ENCODE measurements at places on chromosomes 3 and 15.

GRCh38 chr3:10286596-10287295 is 6.0 kb downstream of the GHRL start:
- no peak for DNase-seq

GRCh38 chr3:69650066-69650419 is 89.2 kb upstream of the MITF start:
- DNase-seq = no peak

DNA sequence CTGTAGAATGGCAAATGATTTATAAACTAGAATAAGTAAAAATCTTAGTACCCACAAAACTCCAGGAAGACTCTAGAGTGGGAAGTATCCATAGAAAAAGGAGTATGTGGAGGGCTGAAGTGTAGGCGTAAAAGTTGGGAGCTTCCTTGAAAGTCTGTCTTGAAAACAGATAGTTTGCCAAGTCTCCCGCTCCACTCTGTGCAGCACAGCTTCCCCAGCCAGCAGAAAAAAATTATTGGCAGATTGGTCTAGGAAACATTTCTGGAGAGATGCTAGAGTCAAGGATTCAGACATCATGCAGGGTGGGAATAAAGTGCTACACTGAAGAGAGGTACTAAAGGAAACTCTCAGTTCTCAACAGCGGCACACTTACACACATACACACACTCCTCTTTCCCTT is 53.4 kb upstream of the CD200R1L start:
- DNase-seq = no peak

DNA sequence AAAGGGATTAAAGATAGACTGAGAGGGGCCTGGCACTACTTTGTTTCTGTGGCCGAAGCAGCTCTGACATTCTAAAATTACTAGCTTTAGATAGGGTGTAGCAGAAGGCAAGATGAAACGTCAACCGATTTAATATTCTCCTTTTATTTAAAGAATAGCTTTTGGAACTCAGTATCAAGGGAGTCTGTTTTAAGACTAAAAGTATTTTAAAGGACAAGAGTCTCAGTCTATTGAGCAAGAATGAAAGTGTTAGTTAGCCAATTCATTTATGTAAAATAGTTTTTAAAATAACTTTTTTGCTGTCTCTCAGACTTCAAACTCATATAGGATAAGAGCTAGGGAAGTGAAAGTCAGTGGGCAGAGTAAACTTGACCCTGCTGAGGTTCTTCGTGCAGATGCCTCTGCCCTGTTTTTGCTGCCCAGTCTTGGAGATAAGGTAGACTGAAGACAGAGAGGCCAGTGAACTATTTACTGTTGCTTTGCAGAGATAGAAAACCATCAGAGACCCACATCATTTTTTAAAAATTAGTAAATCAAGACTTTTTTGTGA is 1090.9 kb downstream of the ROBO2 start:
- DNase-seq = no peak

GRCh38 chr3:195582947-195583346 is 793 bp downstream of the APOD start:
- no peak for DNase-seq

DNA sequence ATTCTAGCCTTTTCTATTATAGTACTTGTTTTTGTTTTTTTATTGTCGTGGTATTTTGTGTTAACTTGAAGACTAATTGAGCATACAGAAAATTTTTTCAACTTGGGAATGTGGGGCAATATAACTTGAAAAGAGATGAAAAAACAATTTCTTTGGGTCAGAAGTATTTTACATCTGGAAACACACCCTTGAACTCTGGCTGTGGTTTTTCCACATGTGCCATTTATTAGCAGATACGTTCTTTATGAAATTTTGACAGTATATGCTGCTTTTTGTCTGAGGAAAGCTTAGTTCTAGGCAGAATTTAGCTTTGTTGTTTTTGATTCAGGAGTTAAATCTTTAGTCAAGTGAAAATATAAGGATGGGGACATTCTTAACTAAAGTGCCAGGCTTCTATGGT is 44.7 kb downstream of the TCF12 start:
- no peak for DNase-seq

DNA sequence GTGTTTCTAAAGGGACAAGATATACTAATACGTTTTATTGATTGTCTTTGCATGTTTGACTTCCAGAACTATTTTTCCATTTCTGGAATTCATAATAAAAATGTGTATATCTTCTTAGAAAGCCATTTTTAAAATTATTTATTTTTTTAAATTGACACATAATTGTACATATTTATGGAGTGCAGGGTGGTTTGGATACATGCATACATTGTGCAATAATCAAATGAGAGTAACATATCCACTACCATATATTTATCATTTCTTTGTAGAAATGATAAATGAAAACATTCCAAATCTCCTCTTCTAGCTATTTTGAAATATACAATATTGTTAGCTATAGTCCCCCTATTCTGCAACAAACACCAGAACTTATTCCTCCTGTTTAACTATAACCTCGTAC is 156.5 kb upstream of the ABI3BP start:
- no peak for DNase-seq

- no peak for DNase-seq
Measured at GRCh38 chr3:160343132-160343531, 55.9 kb downstream of the IFT80 start.

DNA sequence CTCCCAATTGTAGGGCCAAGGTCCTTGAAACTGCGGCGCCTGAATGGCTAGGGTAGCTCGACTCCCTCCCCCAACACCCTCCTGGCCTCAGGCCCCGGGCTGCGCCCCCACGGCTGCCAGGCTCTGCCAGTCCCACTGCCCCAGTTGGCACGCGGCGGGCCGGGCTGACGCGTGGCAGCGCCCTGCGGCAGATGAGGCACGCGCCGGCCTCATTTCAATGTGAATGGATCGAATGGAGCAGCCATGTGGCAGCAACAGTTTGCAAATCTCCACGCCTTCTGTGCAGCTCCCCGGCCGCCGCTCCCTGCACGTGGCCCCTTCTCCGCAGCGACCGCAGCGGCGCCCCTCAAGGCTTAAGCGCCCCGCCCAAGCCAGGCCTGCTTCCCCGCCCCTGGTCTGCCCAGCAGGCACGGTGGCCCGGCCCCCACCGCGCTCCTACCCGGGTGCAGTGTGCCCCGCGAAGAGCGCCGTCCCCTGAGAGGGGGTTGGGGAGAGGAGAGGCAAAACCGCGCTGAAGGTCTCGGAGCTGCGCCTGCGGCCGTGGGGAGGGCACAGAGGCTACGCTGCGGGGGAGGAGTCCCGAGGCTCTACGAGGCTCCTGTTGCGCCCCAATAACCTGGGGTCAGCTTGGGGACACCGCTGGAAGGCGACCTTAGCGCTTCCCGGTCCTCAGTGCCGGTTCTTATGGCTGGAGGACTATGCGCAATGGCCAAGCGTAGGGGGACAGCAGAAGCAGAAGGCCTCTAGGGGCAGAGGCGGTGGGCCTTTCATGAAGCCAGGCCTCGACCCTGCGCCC is 3.1 kb upstream of the DLL4 start:
- no peak for DNase-seq

Data from mucosa of descending colon (tissue), 3 donors.